ENCODE measurements at places on chromosomes 16 and 17.

DNA sequence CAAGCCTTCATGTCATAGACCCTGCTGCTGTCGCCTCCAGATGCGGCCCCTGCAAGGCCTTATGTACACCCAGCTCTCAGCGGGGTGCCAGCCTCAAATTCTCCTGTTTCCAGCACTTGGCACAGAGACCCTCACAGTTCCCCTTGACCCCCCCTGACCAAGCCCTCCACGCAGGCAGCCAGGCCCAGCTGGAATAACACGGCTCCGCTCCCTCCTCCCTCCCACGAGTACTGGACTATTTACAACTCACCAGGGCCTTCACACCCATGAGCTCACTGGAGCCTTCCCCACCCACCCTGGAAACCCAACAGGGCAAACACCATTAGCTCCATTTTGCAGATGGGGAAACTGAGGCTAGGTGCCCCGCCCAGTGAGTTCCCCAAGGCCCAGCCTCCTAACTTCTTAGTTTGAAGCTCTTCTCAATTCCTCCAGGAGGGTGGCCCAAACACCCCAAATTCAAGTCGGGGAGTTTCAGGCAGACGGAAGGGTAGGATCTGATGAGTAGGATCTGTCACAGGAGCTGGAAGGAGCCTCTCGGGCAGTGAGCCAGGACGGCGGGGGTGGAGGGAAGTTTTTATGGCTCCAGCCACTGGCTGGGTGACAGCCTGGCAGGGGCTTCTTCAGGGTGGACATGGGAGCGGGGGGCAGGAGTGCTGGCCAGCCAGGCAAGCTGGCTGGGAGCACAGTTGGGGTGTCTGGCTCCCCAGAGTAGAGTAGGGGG is 17.5 kb upstream of the DLX4 start:
- no peak for DNase-seq

DNA sequence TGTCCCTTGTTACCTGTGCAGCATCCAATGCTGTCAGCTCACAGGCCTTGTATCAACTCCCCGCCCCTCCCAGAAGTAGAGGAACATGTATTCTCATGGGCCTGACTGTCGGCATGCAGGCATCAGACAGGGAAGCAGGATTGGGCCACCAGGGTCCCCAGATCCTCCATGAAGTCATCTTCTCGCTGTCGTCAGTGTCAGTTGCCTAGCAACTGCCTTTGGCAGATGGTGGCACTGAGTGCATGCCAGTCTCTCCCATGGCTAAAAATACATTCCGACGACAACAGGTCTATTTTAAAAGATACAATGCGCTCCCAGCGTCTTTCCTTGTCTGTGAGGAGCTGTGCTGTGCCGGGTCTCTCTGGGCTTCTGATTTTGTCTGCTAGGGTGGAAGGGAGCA is 36.8 kb upstream of the CES5A start:
- DNase-seq: no peak

- DNase-seq: no peak
These were observed 1.2 kb downstream of the MMP2 start for GRCh38 chr16:55480228-55480655.

DNA sequence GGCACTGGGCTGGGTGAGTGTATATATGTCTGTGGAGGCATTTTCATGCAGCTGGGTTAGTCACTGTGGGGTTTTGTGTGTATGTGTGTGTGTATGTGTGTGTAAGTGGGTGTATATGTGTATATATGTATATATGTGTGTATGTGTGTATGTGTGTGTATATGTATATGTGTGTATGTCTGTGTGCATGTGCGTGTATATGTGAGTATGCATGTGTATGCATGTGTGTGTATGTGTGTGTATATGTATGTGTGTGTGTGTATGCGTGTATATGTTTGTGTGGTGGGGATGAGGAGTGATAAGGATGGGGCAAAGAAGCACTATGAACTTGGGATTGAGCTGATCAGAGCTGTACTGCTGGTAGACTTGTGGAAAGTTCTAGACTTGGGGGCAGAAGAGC is 29.0 kb upstream of the PLLP start:
- DNase-seq: no peak

GRCh38 chr16:11604783-11605563 is 18.3 kb upstream of the LITAF start:
- no peak for DNase-seq

All from activated CD4-positive, alpha-beta T cell treated with anti-CD3 and anti-CD28 coated beads for 1 hour (primary cell).